EL (cell line): ENCODE measurements at places on chromosomes 16 and 17.

DNA sequence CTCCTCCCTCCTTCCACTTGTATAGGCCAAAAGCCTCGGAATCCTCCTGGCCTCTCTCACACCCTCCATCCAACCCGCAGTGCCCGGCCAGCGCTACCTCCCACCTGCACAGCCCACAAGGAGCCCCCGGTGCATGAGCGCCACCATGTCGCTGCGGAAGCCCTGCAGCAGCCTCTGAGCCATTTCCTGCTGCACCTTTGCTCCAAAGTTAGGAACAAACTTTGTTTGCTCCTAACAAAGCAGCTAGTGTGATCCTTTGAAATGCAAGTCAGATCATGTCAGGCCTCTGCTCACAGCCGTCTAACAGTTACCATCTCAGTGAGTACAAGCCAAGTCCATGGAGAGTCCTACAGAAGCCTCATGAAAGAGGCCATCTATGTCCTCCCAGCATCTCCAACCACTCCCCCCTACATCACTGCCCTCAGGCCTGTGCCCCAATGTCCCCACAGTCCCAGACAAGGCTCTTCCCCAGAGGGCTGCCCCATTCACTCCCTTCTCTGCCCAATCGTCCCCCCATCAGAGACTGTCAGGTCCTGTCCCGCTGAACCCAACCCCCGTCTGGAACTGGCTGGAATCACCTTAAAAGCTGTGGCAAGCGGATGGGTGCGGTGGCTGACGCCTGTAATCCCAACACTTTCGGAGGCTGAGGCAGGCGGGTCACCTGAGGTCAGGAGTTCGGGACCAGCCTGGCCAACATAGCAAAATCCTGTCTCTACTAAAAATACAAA lies 7.5 kb downstream of the DCAKD start:
- DNase-seq: no peak

- DNase-seq: peak; percentile 83
Observed at GRCh38 chr16:70476272-70477020, 22.1 kb downstream of the FCSK start.

- no peak for DNase-seq
Observed at GRCh38 chr17:59094861-59095530, 11.7 kb downstream of the TRIM37 start.

DNA sequence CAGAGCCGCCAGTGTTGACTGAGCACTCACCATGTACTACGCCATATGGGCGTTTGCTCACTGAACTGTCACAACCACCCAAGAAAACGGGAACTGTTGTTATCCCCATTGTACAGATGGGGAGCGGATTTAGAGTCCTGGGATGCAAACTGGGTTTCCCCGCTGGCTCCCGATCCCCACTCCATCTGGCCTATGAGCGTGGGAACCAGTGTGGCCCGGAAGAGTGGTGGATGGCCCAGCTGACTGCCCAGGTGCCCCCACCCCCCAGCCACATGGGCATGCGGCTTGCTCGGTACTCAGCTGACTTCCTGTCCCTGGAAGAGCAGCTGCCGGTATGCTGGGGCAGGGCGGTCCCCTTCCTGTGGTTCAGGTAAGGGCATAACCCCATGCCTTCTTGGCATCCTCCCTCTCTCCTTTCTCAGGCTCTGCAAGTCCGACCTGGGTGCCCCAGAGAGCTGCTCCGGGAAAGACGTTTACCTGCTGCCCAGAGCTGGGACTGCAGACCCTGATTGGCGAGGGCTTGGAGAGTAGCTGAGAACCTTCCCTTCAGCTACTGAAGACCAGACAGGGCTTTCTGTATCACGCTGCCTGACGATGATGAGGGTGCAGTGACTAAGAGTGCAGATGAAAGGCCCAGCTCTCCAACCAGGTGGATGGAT lies 16.2 kb downstream of the SOCS3 start:
- no peak for DNase-seq

DNA sequence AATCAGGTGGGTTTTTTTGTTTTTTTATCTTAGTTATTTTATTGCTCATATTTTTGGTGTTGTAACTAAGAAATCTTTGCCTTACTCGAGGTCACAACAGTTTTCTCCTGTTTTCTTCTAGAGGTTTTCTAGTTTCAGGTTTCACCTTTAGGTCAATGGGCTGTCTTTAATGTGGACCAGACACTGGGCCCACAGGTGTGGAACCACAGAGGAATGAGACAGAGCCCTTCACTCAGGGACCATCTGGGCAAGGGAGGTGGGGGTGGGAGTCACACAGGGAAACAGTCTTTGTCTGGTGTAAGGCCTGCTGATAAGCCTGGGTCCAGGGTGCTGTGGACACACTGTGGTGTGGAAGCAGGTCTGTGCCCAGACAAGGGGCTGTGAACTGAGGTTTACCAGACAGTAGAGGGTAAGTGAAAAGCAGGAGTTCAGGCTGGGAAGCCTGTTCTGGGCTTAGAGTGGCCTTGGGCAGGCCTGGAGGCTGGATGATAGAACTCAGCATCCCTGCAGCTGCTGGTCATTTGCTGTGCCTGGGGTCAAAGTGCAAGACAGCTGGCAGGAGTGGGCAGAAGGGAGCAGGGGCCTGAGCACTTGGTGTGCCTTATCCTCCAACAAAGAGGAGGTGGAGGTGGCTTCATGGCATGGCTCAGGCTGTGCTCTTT lies 75.6 kb downstream of the SPECC1 start:
- DNase-seq: no peak

DNA sequence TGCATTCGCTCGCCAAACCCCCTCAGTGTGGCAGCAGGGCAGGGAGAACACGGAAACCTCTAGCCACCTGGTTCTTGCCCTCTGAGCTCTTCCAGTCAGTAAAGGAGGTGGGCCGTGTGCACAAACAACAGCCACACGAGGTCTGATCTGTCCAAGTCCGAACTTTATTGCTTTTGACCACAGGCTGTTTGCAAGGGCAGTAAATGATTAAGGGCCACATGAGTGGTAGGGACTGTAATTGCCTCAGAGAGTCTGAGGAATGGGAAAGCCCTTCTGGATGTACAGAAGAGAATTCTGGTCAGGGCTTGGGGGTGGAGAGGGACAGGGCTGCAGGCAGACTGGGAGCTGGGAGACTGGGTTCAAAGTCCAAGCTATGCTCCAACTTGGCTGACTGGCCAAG lies 75.7 kb upstream of the LHX1 start:
- DNase-seq: no peak

- DNase-seq: no peak
Observed at GRCh38 chr17:10907370-10907769, 69.5 kb upstream of the PIRT start.

DNA sequence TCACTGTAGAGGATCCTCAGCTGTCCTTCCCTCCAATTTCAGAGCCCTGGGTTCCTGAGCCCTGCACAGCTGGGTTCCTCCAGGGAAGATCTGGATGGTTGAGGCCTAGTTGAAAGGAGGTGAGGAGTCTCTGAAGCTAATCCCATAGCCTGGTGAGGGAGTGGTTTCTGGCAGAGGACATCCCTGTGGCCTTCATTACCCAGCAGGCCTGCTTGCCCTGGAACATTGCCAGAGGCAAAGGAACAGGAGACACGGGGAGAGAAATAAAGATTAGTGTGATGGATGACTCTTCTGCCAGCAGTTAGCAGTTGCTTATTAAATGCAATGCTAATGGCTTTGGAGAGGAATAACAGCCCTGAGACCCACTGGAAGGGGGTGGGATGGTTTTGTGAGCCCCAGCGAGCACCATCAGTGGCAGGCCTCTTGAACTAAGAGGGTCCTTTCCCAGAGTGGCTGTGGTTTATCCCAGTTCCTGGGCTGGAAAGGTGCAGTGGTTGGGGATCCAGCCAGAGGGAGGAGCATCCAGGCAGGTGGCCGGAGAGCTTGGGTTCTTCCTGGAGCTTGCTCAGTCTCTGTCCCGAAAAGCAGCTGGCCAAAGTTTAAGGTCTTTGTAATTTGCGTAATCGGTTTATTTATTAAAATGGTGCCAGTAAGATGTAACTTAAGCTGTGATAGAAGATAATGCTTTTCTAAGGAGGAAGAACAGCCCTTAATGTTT lies 209.7 kb downstream of the CCDC182 start:
- DNase-seq: no peak

DNA sequence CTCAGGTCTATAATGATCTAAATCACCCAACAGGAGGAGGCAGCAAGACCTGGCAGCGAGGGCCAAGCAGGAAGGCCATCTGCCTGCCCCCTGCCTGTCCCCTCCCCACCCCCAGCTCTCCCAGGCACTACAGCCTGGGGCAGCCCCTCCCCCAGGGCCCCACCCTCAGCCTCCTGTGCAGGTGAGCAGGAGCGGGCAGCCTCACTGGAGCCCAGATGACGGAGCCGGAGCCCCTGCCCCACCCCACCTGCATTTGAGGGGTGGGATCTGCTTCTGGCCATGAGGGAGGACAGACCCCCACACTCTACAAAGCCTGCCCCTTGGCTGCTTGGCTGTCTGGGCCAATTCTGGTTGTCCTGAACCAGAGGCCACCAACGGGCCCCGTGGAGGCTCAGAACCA lies 12.4 kb upstream of the BAHCC1 start:
- DNase-seq: no peak

- DNase-seq: peak; percentile 40
Observed at GRCh38 chr17:6413065-6413464, 21.9 kb downstream of the AIPL1 start.
